ENCODE measurements at places on chromosomes 3 and 15.

DNA sequence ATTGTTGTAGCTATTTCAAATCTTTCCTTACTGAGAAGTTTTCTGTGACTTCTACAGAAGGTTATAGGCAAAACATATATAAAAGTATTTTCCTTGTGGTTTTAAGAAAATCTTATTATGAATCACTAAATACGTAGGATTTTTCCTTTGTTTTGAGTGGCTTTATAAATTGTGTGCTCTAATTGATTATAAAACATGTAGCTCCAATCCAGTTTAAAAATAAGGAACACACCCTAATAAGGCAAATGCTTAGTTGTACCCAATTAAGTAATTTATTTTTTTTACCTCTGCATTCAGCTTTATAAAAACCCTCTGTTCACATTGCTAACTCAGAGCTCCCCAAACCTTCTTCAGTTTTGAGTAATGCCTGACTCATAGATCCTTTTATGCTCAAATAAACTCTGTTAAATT lies 408.0 kb downstream of the NAALADL2 start:
- no peak for DNase-seq

DNA sequence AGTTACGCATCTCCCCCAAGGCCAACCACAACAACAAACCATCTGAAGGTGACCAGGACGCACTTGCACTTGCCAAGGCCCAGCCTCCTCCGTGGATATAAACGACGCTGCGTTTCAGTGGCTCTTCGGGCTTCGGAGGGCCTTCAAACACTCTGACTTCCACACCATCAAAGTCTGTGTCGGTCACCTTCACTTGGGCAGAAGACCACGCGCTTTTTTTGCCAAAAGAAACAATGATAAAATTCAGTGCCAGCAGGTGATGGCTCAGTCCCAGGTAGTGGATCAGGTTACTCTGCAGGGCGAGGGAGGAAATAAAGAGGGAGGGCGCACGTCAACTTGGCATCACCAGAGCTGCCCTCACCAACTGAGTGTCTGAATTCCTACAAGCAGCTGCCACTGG lies 63.0 kb downstream of the NCEH1 start:
- DNase-seq, result no peak

- DNase-seq, result no peak
Measured at GRCh38 chr15:34725556-34725955, 29.2 kb downstream of the GJD2 start.

GRCh38 chr3:53940623-53941022 lies 49.0 kb upstream of the SELENOK start:
- DNase-seq, result no peak

DNA sequence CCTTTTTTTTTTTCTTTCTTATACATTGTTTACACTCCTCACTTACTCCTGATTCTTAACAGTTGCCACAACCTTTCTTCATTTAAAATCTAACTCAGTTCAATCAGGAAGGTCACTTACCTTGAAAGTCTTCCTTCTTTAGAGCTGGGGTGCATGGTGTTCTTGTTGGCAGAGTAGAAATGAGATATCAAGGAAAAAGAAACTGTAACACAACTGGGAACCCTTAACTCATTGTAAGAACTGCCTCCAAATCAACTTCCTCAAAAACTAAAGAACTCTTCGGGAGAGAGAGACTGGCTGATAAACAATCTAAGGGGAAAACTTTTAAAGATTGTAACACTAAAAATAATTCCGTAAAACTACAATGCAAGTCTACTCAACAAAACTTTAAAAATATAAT lies 1.4 kb upstream of the APPL1 start:
- DNase-seq, result no peak

- DNase-seq, result no peak
Measured at GRCh38 chr15:42845581-42845980, 75.0 kb downstream of the TTBK2 start.

- no peak for DNase-seq
Measured at GRCh38 chr3:46995901-46996562, 16.6 kb downstream of the NBEAL2 start.

- peak; percentile 30 for DNase-seq
Measured at GRCh38 chr15:80779658-80780415, 667 bp downstream of the CEMIP start.

DNA sequence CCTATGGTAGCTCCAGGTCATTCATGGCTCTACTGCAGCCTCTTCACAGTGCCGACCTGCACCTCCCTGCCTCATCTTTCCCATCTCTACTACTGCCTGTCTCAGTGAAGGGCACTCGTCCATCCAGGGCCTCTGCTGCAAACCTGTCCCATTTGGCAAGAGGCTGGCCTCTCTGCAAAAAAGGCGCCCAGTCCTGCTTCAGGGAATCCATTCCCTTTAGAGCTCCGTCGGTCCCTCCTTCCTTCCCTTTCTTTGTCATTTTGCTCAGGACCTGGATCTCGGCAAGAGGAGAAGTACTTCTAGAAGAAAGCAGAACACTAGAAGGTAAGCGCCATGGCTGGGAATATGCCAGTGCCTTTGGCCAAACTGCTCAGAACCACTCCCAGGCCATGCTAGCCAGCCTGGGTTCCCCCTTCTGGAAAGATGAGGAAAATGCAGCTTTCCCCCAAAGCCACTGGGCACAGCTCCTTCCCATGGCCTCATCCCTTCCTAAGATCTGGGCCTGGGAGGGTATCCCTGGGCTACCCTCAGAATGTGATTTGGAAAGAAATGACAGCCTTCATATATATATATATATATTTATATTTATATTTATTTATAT lies 6.4 kb upstream of the ISL2 start:
- DNase-seq, result peak; percentile 43

DNA sequence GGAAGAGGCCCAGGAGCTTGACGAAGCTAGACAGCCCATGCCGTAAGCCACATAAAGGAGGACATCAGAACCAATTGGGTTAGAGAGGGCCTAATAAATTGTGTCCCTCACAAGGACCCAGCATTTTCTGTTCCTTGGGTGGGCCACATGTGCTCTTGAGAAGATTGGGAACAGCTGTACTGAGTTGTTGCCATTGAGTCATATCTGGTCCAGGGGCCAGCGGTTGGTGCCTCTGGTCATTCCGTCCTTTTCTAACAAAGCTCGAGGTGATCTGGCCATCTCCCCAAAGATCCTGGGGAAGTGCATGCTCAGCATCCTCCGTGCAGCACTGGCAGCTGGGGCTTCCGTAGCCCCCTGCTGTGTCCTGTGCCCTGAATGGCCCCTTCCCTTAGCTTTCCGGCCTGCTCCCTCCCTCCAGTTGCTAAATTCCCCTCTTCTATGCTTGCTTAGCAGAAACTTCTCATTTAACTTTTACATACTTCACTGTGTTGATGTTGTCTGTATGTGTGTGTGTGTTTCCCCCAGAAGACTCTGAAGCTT lies 73.0 kb downstream of the EEFSEC start:
- DNase-seq, result no peak

GRCh38 chr3:152574461-152575079 lies 260.4 kb upstream of the P2RY1 start:
- peak; percentile 69 for DNase-seq

GRCh38 chr15:57735431-57735830 lies 28.9 kb downstream of the POLR2M start:
- no peak for DNase-seq
